Fibroblast of the aortic adventitia (primary cell): ENCODE measurements at places on chromosomes 7 and 10. TPM values are rescaled to one million over a fixed set of nuclear protein-coding genes. Genes with fewer than 3 reads are reported as not detected.

The MAGI2 gene
- 16.1 and 25.5 TPM in 2 replicates for total RNA-seq

The RAB19 gene
- total RNA-seq: not detected in 2 replicates

The CPA2 gene
- not detected in 2 replicates for total RNA-seq

The SLC26A4 gene
- 0.65 and 1.8 TPM in 2 replicates for total RNA-seq

The ANKRD2 gene
- 0.27 and 0.57 TPM in 2 replicates for total RNA-seq

The ECHDC3 gene
- total RNA-seq: 0.98 and 1.2 TPM in 2 replicates

The OPALIN gene
- total RNA-seq: not detected in 2 replicates

The AKR1C2 gene
- 48.2 and 376 TPM in 2 replicates for total RNA-seq

The IFIT3 gene
- 23.1 and 88.3 TPM in 2 replicates for total RNA-seq

The OR9A2 gene
- total RNA-seq: not detected in 2 replicates

The SPDYE2B gene
- total RNA-seq: 0.16 TPM in 1 of 2 replicates, not detected in the other

The IQUB gene
- 0.81 and 2.7 TPM in 2 replicates for total RNA-seq

The PDZD7 gene
- total RNA-seq: 0.16 and 0.27 TPM in 2 replicates

The PIP gene
- not detected in 2 replicates for total RNA-seq

The ARMC3 gene
- 0.25 TPM in 1 of 2 replicates, not detected in the other for total RNA-seq

The UCN3 gene
- not detected in 2 replicates for total RNA-seq

The SYCE1 gene
- 0.09 TPM in 1 of 2 replicates, not detected in the other for total RNA-seq

The MRC1 gene
- 0.08 and 0.09 TPM in 2 replicates for total RNA-seq

The HMX2 gene
- not detected in 2 replicates for total RNA-seq

The PNLIPRP2 gene
- total RNA-seq: not detected in 2 replicates

The TTYH3 gene
- total RNA-seq: 9.2 and 27.9 TPM in 2 replicates

The NCF1 gene
- not detected in 2 replicates for total RNA-seq

The TMEM213 gene
- 0.33 TPM in 1 of 2 replicates, not detected in the other for total RNA-seq

The PLEKHS1 gene
- total RNA-seq: not detected in 2 replicates
